ENCODE measurements at places on chromosomes 7 and 10. TPM values are rescaled to one million over a fixed set of nuclear protein-coding genes. Genes with fewer than 3 reads are reported as not detected.

DNA sequence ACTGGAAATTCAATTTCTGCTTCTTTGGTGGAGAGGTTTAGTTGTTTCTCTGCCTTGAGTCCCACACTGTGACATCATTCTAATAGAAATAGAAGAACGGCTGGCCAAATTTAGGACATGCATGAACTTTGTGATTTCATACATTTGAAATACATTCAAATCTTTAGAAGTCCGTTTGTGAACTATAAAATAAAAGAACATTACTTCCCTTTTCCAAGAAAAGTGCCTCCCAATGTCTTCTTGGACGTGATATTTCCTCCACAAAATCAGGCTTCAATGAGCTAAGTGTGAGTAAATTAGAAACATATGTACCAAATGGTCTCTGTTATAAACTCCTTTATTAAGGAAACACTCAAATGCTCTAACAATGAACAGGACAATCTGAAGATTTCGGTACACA, 314.5 kb upstream of the AKR1E2 start:
- no peaks in the 10 kb centered on the region for H3K27me3 ChIP-seq
- H3K4me3 ChIP-seq, result no peak overlapping the region
- H3K36me3 ChIP-seq, result no peaks in the 10 kb centered on the region
- peaks cover 23% of the 10 kb centered on the region for H3K4me1 ChIP-seq

GRCh38 chr7:88106434-88106833, 113.4 kb downstream of the SRI start:
- no peak for DNase-seq
- no peak overlapping the region for H3K27ac ChIP-seq
- no peaks in the 10 kb centered on the region for H3K36me3 ChIP-seq
- H3K4me3 ChIP-seq, result no peak overlapping the region
- H3K27me3 ChIP-seq, result no peaks in the 10 kb centered on the region

GRCh38 chr10:15316145-15316544, 54.9 kb downstream of the FAM171A1 start:
- no peak overlapping the region for H3K4me3 ChIP-seq
- no peak for DNase-seq
- H3K36me3 ChIP-seq, result peaks cover 4% of the 10 kb centered on the region
- H3K27ac ChIP-seq, result no peak overlapping the region
- no peaks in the 10 kb centered on the region for H3K27me3 ChIP-seq

DNA sequence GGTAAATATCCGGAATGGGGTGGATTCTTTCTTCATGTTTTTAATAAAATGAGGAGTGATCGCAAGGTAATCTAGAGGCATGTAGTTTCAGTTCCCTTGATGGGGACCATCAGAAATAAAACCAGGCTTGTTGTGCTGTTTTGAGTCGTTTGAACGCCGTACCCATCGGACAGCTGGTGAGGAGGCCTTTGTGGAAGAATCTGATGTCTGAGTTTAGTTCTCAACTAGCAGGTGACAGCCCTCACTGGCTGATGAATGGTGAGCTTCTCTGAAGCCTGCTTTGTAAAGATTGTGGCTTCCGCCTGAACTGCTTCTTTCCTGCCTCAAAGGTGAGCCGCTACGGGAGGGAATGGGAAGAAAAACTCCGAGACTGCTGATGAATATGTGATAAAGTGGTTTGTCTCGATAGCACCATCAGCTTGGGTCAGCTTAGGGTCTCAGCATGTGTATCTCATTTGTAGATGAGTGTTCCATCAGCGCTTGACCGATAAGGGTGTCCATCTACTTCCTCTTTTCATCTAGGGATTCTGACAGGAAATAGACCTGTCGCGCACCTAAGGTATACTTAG, 977 bp downstream of the TMEM248 start:
- peaks cover 19% of the 10 kb centered on the region for H3K4me1 ChIP-seq
- DNase-seq, result no peak

DNA sequence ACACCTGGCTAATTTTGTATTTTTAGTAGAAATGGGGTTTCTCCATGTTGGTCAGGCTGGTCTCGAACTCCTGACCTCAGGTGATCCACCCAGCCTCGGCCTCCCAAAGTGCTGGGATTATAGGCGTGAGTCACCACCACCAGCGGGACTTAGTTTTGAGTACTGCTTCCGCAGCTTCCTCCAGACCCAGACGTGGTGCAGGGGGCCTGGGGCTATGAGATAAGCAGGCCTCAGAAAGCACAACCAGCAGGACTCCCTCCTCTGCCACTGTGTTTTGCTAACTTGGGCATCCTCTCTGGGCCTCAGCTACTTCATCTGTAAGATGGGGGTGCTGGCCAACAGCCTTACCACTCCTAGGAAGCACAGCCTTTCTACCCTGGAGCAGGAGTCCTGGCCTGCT, 37.8 kb downstream of the GOLGA7B start:
- no peaks in the 10 kb centered on the region for H3K36me3 ChIP-seq
- H3K4me3 ChIP-seq, result no peak overlapping the region
- DNase-seq, result no peak
- peaks cover 12% of the 10 kb centered on the region for H3K27me3 ChIP-seq
- peaks cover 13% of the 10 kb centered on the region for H3K4me1 ChIP-seq

DNA sequence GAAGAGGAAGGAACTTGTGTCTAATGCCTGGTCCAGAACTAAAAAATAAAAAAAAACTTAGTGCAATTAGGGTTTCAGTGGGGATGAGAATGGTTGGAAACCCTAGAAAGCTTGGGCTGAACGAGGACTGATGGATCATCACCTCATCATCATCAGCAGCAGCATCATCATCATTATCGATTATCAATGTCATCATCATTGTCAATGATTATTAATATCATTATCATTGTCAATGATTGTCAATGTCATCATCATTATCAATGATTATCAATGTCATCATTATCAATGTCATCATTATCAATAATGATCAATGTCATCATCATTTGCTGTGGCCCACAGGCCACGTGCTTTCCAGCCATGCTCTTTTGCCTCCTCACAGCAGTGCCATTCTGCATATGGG, 952.0 kb upstream of the ZNF722 start:
- no peak for DNase-seq
- H3K36me3 ChIP-seq, result peaks cover 9% of the 10 kb centered on the region
- H3K27ac ChIP-seq, result no peak overlapping the region
- H3K4me1 ChIP-seq, result no peaks in the 10 kb centered on the region
- H3K27me3 ChIP-seq, result no peaks in the 10 kb centered on the region

GRCh38 chr10:93099670-93100069, 26.0 kb downstream of the CYP26A1 start:
- H3K27ac ChIP-seq, result no peak overlapping the region
- no peaks in the 10 kb centered on the region for H3K27me3 ChIP-seq
- no peak overlapping the region for H3K4me3 ChIP-seq
- peaks cover 7% of the 10 kb centered on the region for H3K36me3 ChIP-seq
- DNase-seq, result no peak

Gene SLC18A2
- total RNA-seq, result 0.13 TPM

Gene ADCYAP1R1
- 0.38 TPM for total RNA-seq

DNA sequence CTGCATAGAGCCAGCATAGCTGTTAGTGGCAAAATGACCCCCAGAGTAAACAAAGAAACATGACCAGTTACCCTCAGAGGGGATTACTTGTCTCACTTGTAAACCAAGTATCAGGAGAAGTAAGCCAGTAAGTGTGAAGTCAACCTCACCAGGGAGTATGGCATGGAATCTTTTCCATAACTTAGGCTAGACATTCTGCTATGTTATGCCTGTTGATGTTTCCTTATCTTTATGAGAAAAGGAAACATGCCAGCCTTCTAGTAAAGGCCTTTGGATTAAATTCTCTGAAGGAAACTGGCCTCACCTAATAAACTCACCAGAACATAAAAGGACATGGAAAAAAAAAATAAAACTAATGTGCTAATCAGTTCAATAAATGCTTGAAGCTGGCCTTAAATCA, 87.7 kb downstream of the SEM1 start:
- no peak overlapping the region for H3K4me3 ChIP-seq
- peaks cover 6% of the 10 kb centered on the region for H3K36me3 ChIP-seq
- H3K27me3 ChIP-seq, result peaks cover 39% of the 10 kb centered on the region

Gene ASAH2B
- 4.9 TPM for total RNA-seq

GRCh38 chr7:150341263-150342120, at the start of gene RARRES2:
Gene RARRES2, minus strand, starts transcription at chr7:150341629. Its CDS starts 1,020 bp downstream, at chr7:150340609.
- peaks cover 3% of the 10 kb centered on the region for H3K36me3 ChIP-seq
- no peak for DNase-seq
- H3K27ac ChIP-seq, result peak within 1 kb of the TSS; percentile 64
- H3K4me3 ChIP-seq, result peak within 1 kb of the TSS; percentile 79

DNA sequence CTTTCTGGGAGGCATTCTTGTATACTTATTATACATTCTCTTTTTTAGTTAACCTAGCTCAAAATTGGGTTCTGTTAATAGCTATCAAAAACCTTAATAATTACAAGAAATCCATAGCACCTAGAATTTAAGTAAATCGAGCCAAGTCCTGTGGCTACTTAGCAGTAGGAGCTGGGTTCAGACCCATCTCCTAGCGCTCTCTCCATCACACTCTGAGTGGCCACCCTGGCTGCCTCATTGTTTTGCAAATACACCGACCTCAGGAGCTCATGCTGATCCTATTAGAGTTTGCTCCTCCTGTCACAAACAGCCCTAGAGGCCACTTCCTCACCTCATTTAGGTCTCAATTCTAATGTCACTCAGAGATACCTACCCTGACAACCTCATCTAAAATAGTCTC, 46.2 kb upstream of the OSBPL3 start:
- no peak overlapping the region for H3K27ac ChIP-seq
- H3K4me3 ChIP-seq, result no peak overlapping the region
- H3K36me3 ChIP-seq, result no peaks in the 10 kb centered on the region
- no peaks in the 10 kb centered on the region for H3K27me3 ChIP-seq

GRCh38 chr7:37338966-37339365, 109.7 kb downstream of the ELMO1 start:
- no peak overlapping the region for H3K4me3 ChIP-seq
- no peaks in the 10 kb centered on the region for H3K36me3 ChIP-seq
- no peaks in the 10 kb centered on the region for H3K27me3 ChIP-seq
- no peak for DNase-seq
- H3K4me1 ChIP-seq, result no peaks in the 10 kb centered on the region

DNA sequence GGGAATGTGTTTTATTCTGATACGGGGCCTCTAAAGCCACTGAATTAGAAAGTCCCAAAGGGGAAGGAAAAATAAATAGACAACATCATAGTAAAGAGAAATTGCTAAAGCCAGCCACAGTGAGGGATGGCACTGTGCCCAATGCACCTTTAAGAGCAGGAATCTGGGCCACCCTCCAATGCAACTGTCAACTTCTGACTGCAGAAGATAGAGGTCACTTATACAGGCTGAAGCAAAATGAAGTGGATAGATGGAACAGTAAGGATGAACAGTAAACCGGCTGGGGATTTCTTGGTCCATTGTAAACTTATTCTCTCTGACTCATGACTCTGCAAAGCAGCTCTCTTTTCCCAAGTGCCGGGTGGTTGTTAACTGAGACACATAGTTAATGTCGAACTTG, 54.0 kb upstream of the KCNIP2 start:
- no peak for DNase-seq
- H3K36me3 ChIP-seq, result no peaks in the 10 kb centered on the region
- H3K4me3 ChIP-seq, result no peak overlapping the region

DNA sequence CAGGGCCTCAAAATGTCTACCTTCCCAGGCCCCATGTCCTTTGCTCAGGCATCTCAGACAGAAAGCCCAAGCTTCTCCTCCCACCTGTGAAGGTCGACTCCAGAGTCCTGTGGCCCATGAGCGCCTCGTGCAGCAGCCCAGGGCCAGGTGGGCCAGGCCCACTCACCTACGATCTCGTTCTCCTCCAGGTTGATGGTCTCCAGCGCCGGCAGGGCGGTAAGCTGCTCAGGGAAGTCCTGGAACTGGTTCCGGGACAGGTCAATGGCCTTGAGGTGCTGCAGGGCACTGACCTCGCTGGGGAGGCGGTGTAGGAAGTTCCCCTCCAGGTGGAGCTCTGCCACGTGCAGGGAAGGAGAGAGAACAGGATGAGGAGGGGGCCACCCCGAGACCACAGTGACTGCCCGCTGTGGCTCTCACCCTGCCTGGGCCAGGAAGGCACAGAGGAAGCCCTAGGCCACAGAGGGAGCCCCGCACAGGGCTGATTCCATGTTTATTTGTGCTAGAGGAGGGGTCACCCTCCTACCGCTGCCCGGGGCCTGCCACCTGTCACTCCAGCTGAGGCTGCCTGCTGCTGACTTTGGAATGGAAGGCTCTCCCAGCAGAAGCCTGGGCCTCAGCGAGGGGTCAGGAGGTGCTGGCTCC, 40.0 kb upstream of the NPFFR1 start:
- H3K4me3 ChIP-seq, result no peak overlapping the region
- no peak overlapping the region for H3K27ac ChIP-seq
- no peaks in the 10 kb centered on the region for H3K27me3 ChIP-seq
- H3K36me3 ChIP-seq, result peaks cover 1% of the 10 kb centered on the region
- H3K4me1 ChIP-seq, result peaks cover 4% of the 10 kb centered on the region

DNA sequence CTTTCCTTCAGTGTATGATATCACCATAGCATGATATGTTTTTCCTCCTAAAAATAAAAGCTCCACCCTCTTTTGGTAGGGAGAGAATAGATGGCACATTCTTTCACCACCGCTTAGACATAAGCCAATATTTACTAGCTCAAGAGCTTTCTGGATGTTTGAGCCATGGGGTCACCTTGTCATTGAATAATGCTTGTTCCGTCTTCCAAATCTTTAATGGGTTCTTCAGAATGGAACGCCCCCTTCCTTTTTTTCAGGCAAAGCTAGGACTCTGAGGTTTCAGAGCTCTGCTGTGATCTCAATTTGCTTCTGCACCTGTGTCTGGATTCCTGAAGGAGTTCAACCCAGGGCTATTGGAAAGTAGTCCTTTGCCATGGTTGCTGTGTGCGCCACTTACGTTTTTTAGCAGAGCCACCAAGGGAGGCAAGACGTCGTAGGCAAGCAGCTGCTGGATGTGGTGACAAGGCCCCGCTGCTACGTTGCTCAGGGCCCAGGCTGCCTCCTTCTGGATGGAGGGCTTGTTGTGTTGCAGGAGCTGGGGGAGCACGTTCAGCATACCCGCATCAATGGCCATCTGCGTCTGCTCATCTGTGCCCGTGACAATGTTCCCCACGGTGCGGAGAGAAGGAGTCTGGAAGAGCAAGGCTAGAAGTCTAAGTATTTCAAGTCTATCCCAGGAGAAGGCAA, 23.2 kb downstream of the KPNA7 start:
- H3K36me3 ChIP-seq, result no peaks in the 10 kb centered on the region
- DNase-seq, result no peak
- H3K27ac ChIP-seq, result no peak overlapping the region
- no peaks in the 10 kb centered on the region for H3K4me1 ChIP-seq

DNA sequence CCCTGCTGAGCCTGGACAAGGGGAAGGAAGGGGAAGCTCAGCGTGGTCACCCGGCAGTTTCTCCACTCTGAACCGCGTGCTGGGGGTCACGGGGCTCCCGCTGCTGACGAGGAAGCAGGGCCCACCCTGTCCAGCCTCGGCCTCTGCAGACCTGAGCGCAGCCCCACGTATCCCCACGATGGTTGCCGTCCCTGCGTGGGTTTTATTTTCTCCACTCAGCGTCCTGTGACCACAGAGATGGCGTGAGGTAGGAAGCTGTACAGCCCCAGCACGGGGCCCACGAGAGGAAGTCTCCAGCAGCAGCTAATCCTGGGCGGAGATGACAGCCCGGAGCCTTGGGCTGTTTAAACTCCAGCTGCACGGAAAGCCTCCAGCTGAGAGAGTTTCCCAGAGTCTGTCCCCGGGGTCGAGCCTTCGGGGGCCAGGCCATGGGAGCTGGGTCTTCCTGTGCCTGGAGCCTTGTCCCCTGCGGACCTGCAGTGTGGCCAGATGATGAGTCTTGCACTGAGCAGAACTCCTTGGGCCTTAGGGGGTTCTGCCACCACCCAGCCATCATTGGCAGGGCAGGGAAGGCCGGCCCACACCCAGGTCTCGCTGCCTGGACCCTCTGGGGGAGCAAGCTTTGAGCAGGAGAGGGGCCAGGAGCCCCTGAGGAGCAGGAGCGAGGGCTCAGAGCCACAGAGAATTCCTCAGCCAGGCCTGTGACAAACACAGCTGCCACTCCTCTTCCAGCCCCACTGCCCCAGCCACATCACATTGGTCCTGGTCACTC, 72.8 kb upstream of the FAM20C start:
- H3K27ac ChIP-seq, result no peak overlapping the region
- no peak overlapping the region for H3K4me3 ChIP-seq
- peaks cover 18% of the 10 kb centered on the region for H3K4me1 ChIP-seq
- H3K27me3 ChIP-seq, result peaks cover 11% of the 10 kb centered on the region
- no peak for DNase-seq

All from mesothelial cell of epicardium (in vitro differentiated cells).